ENCODE measurements at places on chromosomes 2 and 18.

DNA sequence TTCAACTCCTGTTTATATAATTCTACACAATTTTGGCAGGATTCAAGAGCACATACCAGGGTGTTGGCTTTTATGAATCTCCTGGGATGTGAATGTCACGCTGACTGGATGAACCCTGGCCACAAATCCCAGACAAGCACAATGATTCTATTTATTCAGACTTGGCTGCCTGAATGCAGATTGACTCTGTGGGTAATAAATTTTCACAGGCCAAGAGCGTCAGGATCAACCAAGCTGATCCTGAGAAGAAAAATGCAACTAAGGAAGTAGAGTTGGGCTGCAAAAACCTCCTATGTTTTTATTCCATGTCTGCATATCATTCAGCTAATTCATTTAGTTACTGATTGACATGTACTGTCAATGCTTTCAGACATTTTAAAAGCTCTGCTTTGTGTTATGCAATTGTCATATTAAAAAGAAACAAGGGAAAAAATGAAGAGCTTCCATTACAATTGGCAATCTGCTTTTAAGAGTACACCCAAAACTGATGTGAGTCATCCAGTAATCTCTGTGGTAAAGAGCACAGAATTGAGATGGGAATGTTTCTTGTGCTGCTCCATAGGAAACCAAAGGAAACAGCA, 173.0 kb upstream of the REV1 start:
- no peak for DNase-seq

GRCh38 chr2:235583144-235583543, 89.3 kb downstream of the AGAP1 start:
- no peak for DNase-seq

- DNase-seq: no peak
Measured at GRCh38 chr2:144438801-144439631, 80.9 kb downstream of the ZEB2 start.

- DNase-seq: no peak
Measured at GRCh38 chr18:79533146-79533545, 137.4 kb downstream of the NFATC1 start.

- DNase-seq: no peak
Measured at GRCh38 chr2:16050261-16050907, 110.0 kb downstream of the MYCN start.

DNA sequence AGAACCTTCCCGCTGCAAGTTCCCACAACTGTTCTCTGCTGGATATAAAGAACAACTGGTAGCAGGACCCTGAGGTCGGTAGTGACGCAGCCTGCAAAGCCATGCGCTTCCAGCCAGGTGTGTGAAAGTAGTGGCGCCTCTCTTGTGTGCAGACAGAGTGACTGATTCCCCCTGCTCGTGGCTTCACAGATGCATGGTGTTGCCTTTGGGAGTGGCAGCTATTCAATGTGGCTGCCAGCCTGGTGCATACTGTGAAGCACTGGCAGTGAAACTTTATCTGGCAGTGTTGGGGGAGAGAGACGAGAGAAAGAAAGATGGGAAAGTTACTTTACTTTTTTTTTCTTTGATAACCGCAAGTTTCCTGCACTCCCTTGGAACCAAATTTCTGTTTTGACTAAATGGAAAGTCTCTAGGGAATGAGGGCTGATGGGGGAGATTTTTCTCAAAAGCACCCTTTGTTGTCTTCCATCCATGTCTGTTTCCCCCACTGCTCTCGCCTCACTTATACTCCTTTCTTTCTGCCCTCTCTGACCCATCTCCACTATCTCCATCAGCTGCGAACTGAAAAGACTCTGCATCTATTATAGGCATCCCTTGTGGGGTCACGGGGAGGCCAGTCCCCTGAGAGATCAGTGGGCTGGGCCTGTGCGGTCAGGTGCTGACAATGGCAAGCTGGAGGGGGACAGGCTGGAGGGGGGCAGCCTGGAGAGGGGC, 90.0 kb upstream of the TNP1 start:
- DNase-seq: no peak

DNA sequence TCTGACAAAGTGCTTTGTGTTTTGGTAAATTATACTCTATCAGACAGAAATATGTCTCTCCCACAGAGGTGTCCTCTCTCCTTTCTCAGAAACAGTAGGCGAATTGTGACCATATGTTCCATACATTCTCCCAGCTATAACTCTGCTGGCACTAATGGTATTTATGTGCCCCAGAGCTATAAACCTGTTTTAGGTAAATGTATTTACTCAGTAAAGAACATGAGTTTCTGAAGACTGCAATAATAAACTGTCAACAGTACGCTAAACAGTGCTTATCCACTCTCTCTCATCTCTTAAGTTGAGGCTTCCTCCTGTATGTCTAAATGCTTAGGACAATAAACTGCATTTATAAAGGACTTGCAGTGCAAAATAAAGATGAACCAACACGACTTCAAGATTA, 58.5 kb downstream of the ITGA4 start:
- no peak for DNase-seq

DNA sequence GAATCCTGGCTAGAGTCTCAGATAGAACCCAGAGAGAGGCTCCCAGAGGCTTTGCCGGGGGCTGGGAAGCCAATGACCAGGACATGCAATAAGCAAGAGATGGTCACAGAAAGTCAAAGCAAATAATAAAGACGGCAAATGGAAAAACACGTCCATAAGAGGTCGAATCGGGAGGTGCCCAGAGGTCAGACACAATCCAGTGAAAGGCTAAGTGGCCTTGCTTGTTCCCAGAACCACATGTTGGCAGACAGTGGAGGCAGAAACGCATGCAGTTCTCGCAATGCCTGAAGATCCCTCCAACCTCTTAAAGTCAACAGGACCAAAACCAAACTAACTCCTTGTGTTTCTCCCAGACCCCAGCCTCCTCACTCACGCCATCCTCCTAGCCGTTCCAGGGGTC, 3.0 kb downstream of the CYB5A start:
- no peak for DNase-seq

GRCh38 chr2:145034511-145034910, 514.6 kb upstream of the ZEB2 start:
- no peak for DNase-seq

DNA sequence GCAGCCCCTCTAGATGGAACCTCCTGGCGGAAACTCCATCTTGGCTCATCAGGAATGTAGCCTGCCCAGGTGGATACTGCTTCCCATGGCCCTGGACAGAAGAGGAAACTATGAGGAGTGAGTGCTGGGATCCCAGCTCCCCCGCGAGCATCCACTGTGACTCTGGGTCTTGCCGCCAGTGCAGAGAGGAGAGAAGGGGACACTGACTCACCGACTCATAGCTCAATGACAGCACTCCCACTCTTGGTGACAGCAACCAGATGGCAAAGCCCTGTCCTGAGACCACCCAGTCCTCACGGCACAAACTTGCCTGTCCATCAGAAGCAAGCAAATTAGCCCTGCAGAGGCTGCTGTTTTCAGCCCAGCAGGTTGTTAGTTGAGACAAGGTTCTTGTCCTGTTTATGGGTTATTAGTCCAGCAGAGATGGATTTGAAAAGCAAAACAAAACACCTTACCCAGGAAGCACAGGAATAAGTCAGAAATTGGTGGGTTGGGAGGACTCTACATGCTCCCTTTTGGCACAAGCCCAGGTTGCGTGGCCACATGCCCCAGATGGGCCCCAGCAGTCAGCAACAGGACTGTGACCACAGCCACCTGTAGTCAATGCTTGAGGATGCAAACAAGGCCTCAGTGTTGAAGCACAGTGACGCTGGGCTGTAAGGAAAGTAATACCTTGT, 111.5 kb upstream of the GLI2 start:
- DNase-seq: no peak

DNA sequence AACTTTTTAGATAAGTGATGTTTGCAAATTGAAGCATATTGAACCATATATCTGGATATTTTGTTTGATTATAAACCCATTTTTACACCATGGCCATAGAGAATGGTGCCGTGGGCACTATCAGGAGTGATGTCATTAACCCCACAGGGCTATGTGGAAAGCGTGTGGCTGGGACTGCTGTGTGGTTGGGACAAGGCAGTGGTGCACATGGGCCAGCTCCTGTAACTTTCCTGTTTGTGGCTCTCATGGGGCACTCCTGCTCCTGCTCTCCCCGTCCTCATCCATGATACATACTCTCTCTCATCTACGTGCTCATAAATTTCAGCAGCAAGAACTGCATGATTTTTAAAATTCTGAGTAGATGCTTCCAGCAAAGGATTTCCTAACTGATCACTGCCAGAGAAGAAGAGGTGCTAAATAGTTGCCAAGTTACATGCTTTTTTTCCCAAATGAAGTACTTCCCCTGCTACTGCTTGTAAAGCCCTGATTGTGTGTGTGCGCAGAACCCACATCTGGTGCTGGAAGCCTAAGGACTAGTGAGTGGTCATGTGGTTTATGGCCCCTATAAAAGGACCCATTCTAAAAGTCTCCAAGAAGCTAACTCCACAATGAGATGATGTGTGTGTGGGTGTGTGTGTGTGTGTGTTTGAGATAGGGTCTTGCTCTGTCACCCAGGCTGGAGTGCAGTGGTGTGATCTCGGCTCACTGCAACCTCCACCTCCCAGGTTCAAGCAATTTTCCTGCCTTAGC, 240.8 kb downstream of the NEDD4L start:
- no peak for DNase-seq

DNA sequence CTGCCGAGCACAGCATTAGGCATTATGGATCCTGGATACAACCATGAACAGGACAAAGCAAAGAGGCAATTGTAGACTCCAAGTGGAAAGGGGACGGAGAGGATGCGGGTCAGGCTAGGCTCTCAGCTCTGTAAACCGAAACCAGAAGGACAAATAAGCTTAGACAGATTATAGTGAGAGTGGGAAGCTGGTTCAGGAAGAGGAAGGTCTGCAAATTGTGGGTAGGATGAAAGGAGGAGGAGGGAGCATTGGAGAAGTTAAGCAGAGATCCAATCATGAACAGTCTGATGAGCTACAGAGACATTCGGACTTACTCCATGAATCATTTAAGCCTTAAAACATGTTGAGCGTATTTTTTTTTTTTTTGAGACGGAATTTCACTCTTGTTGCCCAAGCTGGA, 3.0 kb downstream of the MSH6 start:
- DNase-seq: no peak

- DNase-seq: no peak
Measured at GRCh38 chr2:42053791-42054701, 6.2 kb downstream of the PKDCC start.

- DNase-seq: no peak
Measured at GRCh38 chr2:15905986-15906491, 34.3 kb upstream of the MYCN start.

DNA sequence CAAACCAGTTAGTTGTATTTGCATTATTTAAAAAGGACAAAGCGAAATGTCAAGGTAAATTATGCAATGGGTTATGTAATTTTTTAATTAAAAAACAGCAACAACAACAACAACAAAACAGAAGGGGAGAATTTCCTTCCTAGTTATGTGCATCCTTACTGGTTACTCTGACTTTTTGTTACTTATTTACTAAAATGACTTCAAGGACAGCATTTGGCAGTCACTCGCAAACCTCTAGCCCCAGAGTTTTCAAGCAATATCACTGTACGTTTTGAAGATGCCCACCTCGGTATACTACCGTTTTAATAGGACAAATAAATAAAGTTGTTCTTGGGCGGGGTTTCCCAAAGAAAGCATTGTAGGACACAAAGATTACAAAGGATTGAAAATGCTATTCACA, 24.7 kb upstream of the MRO start:
- DNase-seq: no peak

GRCh38 chr2:145025382-145025781, 505.5 kb upstream of the ZEB2 start:
- no peak for DNase-seq

DNA sequence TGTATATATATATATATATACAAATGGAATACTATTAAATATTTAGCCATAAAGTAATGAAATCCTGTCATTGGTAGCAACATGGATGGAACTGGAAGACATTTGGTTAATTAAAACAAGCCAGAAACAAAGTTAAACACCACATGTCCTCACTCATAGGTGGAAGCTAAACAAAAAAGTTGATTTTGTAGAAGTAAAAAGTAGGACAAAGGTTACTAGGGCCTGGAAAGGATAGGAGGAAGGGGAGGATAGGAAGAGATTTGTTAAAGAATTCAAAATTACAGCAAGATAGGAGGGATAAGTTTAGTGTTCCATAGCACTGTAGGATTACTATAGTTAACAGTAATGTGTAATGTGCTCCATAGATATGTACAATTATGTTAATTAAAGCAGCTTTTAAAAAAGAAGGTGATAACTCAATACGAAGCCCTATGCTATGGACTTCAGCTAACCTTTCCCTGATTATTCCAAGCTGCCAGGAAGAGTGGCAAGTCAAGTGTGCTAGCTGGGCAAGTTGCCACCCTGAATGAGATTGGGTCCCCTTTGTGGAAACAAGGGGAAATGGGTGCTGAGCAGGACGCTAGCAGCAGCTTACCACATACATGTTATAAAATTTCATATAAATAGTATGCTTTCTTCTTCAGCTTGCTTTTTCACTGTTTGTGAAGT, 12.3 kb downstream of the MERTK start:
- no peak for DNase-seq

- no peak for DNase-seq
Measured at GRCh38 chr2:44358503-44358902, 2.8 kb downstream of the PREPL start.

GRCh38 chr2:39394516-39394961, 42.5 kb downstream of the MAP4K3 start:
- DNase-seq: no peak

- DNase-seq: no peak
Measured at GRCh38 chr18:1505856-1506255, 601.2 kb downstream of the ADCYAP1 start.

- no peak for DNase-seq
Measured at GRCh38 chr2:210063306-210063705, 60.9 kb downstream of the RPE start.

GRCh38 chr2:241226723-241227572, 38.5 kb downstream of the ANO7 start:
- no peak for DNase-seq

DNA sequence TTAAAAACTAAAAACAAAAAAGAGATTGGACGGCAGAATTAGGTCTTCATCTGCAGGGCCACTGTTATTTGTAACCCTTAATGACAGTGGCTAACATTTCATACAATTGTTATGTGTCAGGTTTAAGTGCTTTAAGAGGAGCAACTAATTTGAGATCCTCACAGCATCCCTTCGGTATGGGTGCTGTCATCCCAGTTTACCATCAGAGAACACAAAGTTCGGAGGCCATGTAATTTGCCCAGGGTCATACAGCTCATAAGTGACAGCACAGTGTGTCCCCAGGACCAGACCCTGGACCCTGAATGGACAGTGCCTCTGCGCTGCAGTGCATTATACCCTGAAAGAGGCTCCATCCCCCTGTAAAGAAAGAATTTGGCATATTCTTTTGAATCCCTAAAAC, 114.7 kb downstream of the FEZ2 start:
- no peak for DNase-seq

GRCh38 chr18:24271381-24272228, 126.0 kb downstream of the OSBPL1A start:
- DNase-seq: no peak
